Muscle of arm (tissue), 14 donors: ENCODE measurements at places on chromosomes 2 and 18.

- no peak for DNase-seq
These were observed 114.8 kb upstream of the ZNF236 start for GRCh38 chr18:76707534-76707933.

GRCh38 chr2:29532436-29532835 lies 388.9 kb downstream of the ALK start:
- DNase-seq = no peak

DNA sequence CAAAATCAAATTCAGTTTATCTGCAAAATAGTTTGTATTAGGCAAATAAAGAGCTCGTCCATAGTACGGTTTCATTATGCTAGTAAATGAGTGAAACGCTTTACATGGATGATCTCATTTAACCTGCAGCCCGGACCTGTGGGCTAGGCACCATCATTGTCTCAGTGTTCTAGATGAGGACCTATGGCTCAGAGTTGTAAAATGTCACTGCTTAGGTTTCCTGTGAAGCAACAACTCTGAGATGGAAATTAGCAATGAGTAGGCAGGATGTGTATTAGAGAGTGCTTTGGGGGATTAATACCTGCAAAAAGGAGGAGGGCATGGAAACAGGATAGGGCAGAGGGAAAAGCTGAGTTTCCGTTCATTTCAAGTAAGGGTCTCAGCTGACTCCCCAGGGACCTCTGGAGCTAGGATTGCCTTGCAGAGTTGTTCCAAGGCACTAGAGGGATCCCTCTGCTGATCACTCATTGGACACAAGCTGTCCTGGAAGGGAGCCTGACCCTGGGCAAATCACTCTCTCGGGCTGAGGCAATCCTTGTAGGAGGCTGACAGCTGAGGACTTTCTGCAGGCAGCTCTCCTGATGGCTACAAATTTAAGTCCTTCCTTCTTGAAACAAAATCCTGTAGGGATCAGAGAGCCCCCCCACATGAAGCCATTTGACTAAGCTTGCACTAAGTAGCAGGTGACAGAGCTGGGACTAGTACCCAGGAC lies 58.8 kb upstream of the SIX2 start:
- peak; percentile 4 for DNase-seq

DNA sequence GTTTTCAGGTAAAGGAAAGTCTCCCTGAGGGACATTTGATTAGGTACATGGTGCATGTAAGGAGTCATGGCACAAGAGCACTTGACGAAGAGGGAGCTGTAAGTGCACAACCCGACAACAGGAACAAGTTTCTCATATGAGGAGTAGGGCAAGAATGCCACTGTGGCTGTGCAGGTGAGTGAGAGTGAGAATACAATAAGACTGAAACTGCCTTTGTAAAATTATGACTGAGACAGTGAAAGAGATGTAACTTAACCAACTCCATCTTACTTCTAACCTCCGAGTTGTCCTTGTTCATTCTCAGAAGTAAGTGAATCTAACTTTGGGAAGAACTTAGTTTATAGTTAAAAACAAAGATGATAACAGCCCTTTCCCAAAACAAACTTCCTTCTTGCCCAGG lies 1025.8 kb upstream of the CNTNAP5 start:
- no peak for DNase-seq

DNA sequence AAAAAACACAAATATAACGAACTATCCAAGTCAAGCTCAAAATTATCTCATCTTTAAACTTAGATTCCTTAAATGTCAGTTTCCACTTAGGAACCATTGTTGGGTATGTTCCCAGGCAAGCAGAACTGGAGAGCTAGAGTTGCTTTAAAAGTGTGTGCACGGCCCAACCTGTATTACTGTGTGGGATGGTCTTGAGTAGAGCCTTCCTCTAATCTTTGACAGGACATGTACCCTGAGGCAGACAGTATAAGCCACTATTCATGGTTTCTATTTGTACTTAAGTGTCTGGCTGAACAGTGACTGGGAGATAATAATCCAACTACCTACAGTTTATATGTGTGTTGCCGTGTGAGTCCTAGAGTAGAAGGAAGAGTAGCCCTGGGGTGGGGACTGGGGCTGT lies 239.7 kb downstream of the GPD2 start:
- no peak for DNase-seq

- DNase-seq = no peak
These were observed 25.9 kb downstream of the HDLBP start for GRCh38 chr2:241289597-241289996.

DNA sequence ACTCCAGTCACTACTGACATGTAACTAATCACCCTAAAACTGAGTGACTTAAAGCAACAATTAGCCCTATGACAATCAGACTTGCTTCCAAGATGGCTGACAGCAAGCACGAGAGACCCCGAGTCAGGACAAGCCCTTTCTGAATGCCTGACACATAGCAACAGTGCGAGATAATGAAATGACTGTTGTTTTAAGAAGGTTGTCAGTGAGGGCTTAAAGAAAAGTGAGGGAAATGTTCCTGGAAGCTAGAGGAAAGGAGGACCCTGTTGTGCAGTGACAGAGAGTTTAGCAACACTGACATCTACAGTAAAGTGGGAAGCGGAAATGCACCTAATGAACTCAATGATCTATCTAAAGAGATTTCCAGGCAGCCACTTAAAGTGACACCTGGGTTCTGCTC lies 163.1 kb downstream of the STK39 start:
- no peak for DNase-seq

- DNase-seq = no peak
These were observed 550.7 kb downstream of the THSD7B start for GRCh38 chr2:137316075-137316474.

DNA sequence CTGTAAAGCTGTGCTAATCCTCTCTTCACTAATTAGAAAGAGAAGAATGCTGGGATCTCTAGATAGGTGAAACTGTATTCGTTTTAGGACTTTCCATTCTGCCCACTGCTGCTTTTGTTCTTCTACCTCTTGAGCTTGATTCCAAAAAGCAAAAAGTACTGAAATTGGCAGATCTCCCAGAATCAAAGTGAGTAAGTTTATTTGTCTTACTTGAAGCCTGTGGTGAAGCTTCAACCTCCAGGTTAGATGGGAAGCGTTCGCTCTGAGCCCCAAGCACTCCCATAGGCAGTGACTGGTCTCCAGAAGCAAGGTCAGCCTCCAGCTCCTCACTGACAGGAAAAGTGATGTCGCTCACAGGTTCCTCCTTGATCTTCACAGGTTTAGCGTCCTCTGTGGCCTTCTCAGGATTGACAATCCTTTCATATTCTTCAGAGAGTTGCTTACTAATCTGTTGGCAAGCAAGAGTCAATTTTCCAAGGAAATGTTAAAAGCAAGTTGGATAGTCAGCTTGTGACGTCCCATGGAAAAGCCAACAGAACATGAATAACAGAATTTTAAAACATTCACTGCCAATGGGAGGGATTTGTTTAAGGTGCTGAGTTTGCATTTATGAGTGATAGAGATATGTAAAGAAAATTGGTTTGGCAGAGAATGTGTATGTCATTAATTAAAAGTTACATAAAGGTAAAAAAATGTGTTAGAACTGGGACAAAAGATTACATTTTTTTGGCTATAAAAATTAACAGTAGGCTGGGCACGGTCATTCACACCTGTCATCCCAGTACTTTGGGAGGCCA lies 8.1 kb downstream of the SUPT7L start:
- no peak for DNase-seq

DNA sequence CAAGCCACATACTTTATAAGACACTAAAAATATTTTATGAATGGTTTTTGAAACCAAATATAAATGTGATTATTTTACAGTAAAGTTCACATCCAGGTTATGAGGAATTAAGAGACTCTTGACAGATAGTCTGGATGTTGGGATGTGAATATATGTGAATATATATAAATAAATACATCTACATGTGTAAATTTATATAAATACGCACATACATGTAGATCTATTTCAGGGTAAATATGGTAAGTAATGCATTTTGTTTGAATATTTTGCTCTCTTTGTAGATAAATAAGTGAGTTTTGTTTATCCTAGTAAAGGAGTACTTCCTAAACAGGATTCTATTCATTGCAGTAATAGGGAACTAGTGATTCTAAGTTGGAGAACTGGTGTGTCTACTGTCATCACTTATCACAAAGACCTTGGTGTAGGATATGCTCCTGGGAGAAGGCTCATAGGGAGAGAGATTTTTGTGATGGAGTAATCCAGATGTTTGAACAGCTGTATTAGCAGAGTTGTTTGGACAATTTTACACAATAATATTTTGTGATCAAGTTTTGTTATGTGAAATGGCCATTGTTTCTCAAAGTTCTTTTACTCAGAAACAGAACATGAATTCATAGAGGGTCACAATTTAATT lies 60.2 kb upstream of the NT5C1B start:
- DNase-seq = no peak

DNA sequence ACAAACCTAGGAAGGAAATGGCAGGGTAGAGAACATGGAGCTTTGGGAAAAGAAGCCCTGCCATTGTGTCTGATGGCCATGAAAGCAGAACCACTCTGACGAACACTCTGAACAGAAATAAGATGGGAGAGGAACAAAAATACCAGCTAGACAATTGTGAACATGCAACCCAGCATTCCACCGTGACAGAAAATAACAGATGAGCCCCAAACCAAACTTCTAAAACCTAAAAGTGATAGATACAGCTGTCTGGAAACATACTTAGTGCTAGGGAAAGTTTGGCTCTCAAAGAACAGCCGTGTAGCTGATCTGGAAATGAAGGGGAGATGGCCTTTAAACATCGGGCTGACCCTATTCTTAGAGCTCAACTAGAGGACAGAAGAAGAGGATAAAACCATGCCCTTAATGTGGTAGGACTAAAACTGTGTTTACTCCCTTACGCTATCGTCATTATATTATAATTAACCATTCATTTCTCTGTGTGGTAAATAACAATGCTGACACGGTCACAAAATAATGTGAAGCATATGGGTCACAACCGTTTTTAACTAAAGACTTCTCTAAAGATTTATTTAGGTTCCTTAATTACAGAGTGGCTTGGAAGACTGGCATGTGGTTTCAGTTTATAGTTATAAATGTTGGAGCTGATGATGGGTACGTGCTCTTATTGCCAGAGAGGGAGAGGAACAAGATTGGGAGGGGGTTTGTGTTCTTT lies 80.6 kb downstream of the MYO1B start:
- DNase-seq = no peak

DNA sequence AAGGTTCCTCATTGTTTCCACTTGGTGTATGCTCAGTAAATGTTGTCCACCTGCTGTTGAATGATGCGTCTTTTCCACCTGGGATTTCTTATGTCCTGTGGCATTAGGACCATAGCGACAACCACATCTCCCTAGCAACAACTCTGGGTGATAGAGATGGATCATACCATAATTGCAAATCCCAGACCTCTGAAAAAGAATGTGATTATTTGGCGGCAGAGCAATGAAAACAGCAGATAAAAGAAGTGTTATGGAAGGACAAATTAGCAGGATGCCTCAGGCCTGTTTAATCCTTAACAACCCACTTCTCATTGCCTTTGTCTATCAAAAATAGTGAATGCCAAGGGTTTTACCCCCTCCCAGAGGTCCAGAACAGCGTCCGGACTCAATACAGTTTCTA lies 278.9 kb downstream of the TSN start:
- no peak for DNase-seq

- DNase-seq = no peak
These were observed 57.2 kb downstream of the TNP1 start for GRCh38 chr2:216802516-216803215.

- DNase-seq = no peak
These were observed 57.5 kb upstream of the MFF start for GRCh38 chr2:227267410-227268115.

DNA sequence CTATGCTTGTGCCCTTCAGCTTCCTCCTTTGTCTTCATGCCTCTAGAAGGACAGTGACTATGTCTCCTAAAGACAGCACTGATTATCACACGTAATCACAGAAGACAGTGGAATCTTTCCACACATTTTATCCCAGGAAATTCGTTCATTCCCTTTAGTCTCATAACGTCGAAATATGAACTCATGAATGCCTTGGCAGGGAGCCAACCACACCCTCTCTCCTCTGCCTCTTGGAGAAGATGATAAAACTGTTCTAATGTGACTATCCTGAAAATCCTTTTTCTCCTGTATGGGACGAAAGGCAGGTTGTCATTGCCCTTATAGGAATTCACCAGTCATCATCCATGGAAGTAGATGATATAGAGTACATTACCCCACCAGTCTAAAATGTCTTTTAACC lies 726.6 kb upstream of the FANCL start:
- no peak for DNase-seq

DNA sequence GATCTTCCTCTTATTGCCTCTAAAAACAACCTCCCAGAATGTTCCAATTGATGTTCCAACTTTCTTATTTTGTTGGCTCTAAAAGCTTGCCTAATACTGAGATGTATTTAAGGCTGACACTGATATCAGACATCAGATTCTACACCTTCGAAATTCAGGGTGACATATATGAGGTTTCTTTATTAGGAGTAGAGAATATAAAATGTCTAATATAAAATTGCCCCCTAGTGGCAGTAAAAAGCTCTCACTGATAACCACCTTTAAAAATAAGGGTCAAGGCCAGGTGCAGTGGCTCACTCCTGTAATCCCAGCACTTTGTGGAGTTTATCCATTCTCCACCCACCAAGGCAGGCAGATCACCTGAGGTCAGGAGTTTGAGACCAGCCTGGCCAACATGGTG lies 789.7 kb upstream of the SLC39A10 start:
- peak; percentile 12 for DNase-seq

DNA sequence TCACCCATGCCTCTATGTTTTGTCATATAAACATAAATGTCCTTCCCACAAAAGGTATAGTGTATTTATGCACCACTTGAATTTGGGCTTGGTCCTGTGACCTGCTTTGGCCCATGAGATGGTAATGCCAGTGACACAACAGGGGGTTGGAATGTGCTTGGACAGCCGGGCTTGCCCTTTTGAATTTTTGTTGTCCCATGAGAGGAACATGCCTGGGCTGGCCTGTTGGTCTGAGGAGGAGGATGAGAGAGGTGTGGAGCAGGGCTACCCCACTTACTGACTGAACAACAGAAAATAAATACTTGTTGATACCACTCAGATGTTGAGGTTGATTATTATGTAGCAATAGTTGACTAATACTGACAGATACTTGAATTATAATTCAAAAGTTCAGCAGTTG lies 63.2 kb upstream of the TCF4 start:
- DNase-seq = no peak

DNA sequence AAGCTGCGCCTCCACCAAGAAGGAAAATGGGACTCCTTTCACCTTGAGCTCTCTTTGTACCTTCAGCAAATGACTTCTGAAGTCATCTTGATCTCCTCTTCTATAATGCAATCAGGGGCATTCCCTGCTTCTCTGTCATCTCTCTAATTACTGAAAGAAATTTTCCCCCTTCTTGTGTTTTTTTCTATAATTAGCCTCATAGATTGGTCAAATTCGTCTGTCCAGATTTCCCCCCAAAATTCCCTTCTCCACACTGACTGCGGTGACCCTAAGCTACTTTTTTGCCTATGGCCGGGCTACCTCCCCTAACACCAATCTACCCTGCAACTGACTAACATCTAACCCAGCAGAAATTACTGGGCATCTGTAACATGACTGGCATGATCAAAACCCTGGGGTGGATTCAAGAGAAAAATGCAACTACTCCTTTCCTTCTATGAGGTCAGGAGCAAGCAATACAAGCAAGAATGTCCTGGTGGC lies 168.6 kb downstream of the BCL2 start:
- no peak for DNase-seq
